NCI-H1092 (cell line): ENCODE measurements at places on chromosomes 7 and 10.
A peak's percentile ranks its signal among the peaks of the same experiment; 100 is the strongest.

DNA sequence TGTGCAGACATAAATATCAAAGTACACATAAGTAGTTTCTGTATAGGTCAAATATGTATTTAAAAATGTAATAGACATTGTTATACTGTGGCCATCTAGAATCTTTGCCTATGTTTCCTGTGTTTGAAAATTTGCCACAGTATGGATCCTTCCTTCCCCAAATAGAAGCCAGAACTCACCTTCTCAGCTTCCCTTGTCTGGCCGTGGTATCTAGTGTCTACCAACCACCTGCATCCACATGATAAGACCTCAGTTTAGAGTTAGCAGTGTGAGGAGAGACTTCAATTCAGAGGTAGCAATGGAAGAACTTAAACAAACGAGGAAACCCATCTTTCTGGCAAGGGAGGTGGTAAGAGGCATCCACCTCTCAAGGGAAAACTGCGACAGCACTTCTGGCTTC is 4.9 kb downstream of the TRDMT1 start:
- no peak for DNase-seq

GRCh38 chr7:41630741-41631140 is 72.1 kb downstream of the INHBA start:
- DNase-seq = no peak

DNA sequence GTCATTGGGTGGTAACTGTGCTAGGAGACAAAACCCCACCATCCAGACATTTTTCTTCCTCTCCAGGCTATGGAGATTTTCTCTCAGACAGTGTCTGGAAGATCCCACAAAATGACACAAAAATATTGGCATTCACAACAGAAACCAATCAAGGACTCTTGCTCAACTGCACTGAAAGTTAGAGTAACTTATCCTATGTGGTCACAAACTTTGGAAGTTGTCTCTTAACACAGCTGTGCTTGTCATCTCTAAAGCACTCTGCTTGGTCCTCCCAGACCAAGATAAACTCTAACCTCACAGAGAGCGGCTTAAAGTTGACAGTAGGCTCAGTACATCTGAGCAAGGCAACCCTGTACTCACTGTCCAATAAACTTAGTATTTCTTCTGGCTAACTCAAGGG is 74.9 kb downstream of the AKR1C4 start:
- DNase-seq = no peak

DNA sequence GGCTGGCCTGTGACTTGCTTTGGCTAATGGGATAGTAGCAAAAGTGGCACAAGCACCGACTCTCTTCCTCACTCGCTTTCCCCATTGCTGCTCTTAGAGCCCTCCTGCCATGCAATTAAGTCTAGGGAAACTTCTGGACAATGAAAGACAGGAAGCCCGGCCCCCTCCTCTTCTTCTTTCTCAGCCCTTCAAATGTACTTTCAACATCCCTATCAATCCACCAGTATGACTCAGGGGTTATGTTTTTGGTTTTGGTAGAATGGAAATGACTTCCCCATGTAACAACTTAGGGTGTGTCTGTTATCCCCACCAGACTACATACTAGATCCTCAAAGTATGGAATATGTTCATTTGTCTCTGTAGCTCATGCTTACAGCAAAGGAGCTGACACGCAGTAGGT is 139.0 kb upstream of the GDF10 start:
- DNase-seq = no peak

- DNase-seq = peak; percentile 39
These were observed 543.2 kb upstream of the SEMA3D start for GRCh38 chr7:85730012-85730411.

- no peak for DNase-seq
These were observed 38.8 kb downstream of the SND1 start for GRCh38 chr7:127690806-127691205.

- peak; percentile 73 for DNase-seq
These were observed 86.4 kb downstream of the MYL10 start for GRCh38 chr7:101542527-101543241.

DNA sequence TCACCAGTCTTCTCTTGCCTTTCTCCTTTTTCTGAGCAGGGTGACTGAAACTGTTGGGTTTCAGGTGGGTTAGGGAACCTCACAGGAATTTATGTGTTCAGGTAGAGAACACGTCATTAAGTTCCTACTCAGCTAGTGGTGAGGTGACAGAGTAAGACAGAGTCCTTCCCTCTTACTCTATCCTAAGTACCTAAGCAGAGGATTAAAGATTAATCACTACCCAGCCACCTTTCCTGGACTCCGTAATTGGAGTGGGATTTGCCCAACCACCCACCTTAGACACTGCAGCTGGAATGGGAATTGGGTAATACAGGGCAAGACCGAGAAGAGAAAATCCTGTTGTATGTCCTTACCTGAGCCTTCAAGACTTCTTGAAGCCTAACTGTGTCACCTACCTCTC is 158.1 kb downstream of the LRRC4 start:
- no peak for DNase-seq

GRCh38 chr7:127390186-127390816 is 2.2 kb downstream of the ZNF800 start:
- DNase-seq = no peak

- DNase-seq = peak; percentile 20
These were observed 1.7 kb upstream of the CHST15 start for GRCh38 chr10:124095096-124095495.

GRCh38 chr10:14669576-14669975 is 105.1 kb downstream of the FAM107B start:
- DNase-seq = no peak

- DNase-seq = no peak
These were observed 121.8 kb downstream of the NOC3L start for GRCh38 chr10:94240901-94241300.

GRCh38 chr10:28120043-28120749 is 121.3 kb upstream of the ODAD2 start:
- DNase-seq = no peak

DNA sequence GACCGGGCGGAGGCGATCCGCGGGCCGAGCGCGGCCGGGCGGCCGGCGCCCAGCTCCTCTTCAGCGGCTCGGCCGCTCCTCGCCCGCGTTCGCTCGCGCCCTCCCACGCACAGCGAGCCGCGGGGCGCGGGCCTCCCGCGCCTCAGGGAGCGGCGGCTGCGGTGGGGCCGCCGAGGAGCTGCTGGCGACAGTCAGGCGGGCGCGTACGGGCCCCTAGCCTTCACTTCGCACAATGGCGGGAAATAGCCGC is at the start of gene MCMBP:
TSS of gene MCMBP (minus strand) at position 234 of the 250 bp plus-strand sequence. CDS start 259 bp downstream, outside the sequence.
- DNase-seq = no peak

DNA sequence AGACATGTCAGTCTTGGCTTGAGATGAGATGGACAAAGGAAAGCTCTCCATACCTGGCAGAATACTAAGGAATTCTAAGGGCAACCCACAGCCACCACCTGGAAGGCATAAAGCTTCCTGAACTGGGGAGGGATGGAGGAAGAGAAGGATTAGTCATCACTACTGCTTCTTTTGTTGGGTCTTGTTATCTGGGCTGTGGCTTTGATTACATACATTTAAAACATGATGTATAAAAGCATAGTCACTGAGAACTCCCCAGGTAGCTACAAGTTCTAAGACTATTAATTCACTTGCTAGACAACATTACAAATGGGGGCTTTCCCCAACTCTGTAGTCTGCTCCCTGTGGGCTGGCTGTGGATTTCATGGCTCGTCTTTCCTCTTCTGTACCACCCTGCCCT is 58.2 kb downstream of the RBM33 start:
- DNase-seq = no peak

DNA sequence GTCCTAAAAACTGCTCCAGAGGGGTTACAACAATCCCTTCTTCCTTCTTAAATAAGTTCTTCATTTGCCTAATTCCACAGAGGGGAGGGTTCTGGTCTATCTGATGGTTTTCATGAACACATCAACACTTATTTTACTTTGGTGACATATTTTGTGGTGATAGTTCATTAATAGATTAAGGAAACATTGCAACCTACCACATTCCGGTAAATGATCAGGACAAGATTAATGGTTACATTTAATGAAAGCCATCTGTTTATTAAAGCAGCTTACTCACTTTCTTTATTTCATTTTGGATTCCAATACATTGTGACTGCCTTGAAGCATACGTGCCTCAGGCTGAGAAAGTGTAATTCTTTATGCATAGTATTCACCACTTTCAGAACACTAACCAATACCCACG is 101.0 kb downstream of the SKIDA1 start:
- no peak for DNase-seq

- no peak for DNase-seq
These were observed 484.0 kb upstream of the FZD8 start for GRCh38 chr10:36126076-36126475.

DNA sequence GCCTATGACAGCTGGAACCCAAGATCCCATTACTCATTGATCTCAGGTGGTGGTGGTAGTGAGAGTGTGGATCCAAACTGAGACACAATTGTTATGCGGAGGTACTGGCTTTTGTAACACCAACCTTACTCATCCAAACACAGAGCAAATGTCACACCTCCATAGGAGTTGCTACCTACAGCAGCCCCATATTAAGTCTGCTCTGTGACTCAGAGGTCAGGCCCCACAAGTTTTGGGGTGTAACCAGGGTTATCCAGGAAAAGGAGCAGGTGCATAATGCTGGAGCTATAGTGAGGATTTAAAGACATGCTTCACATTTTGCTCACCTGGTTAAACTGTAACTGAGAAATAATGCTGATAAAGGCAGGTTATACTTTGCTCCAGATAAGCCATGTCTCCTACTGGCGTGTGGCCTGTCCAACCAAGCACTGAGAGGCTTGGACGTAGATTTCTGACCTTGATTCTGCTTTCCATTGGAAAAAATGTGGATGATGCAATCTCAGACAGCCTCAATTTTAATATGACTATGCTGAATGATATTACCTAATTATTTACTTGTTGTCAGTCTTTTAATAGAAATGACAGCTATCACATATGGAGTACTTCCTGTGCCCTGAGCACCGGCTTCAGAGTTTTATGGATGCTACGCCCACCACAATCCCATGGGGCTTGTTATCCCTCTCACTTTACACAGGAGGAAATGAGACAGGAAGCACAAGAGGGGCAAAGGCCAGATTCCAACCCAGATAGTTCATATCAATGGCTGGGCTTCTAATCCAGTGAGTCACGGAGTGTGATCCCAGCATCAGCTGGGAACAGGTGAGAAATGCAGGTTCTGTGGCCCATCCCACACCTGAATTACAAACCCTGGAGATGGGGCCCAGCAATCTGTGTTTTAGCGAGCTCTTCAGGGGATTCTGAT is 181.3 kb downstream of the CHN2 start:
- DNase-seq = no peak

DNA sequence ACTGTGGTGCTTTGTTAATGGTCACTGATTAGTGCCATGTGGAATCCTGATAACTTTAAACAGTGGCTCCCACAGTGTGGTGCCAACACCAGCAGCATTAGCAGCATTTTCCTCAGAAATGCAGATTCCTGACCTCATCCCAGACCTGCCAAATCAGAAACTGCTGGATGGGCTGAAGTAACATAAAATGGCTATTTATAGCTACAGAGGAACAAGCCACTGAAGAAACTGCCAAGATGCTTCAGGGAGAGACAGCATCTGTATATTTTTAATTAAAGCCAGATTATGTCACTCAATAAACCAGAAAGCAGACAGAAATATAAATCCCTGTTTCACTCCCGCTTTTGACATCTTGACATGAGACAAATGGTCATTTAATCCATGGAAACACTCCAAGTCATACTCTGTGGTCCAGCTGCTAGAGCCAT is 178.5 kb downstream of the AMPH start:
- no peak for DNase-seq

- peak; percentile 57 for DNase-seq
These were observed 345.5 kb downstream of the LRMDA start for GRCh38 chr10:75776738-75777504.

- no peak for DNase-seq
These were observed 5.6 kb downstream of the MGAM start for GRCh38 chr7:142001163-142001874.

DNA sequence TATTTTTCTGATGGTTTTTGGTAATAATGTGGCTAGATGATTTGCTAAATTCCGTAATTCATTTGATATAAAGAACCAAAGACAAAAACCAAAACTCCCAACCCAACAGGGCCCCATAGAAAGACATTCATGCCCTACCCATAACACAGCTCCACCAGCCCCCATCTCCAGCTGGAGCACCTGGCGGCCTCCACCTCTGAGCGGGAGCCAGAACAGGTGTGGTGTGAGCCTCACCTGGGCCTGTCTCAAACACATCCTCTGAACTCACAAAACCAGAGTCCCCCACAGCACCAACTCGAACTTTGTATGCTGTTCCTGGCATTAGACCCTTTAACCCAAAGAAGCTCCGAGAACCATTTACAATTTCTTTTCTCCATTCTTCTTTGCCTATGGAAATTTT is 36.5 kb upstream of the LAMB4 start:
- no peak for DNase-seq

GRCh38 chr7:80591654-80592053 is 46.8 kb upstream of the CD36 start:
- DNase-seq = no peak

GRCh38 chr10:83983578-83984255 is 155.6 kb upstream of the GHITM start:
- DNase-seq = no peak

- DNase-seq = no peak
These were observed 319.8 kb upstream of the PHYHIPL start for GRCh38 chr10:58856508-58857240.

GRCh38 chr7:97090761-97091353 is 26.6 kb upstream of the SDHAF3 start:
- DNase-seq = no peak

- no peak for DNase-seq
These were observed 47.3 kb upstream of the PIK3AP1 start for GRCh38 chr10:96767611-96768010.

- no peak for DNase-seq
These were observed 680.0 kb downstream of the LRMDA start for GRCh38 chr10:76111404-76111803.

- DNase-seq = no peak
These were observed 10.3 kb downstream of the BAMBI start for GRCh38 chr10:28687683-28688001.

DNA sequence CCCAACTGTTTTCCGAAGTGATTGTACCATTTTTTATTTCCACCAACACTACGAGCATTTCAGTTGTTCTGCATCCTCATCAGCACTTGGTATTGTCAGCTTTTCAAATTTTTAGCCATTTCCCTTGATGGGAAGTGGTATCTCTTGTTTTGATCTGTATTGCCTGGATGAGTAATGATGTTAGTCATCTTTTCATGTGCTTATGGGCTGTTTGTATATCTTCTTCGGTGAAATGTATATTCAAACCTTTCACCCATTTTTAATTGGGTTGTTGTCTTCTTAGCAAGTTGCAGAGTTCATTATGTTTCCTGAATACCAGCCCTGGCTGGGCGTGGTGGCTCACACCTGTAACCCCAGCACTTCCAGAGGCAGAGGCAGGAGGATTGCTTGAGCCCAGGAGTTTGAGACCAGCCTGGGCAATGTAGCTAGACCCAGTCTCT is 22.1 kb downstream of the CLIP2 start:
- DNase-seq = no peak
